ENCODE measurements at places on chromosomes 4 and X.

- DNase-seq: peak; percentile 24
Measured at GRCh38 chr4:100421361-100421978, 96.4 kb downstream of the EMCN start.

DNA sequence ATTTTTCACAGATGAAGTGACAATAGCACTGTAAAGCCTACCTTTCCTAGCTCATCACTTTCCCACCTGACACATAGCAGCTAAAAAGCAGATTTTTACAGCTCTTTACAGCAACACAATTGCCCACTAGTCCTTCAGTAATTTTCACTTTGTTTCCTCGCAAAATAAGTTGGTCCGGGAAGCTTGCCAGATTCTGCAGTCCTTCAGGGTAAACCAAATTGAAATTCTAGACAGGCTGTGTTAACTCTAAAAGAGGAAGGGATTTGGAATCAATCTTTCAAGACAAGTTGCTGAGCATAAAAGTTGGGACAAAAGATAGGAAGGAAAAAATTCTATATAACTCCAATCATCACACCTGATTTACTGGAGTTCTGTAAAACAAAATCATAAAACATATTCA is 8.7 kb downstream of the C1QTNF7 start:
- DNase-seq: no peak

GRCh38 chr4:11261066-11261850 is 167.4 kb downstream of the HS3ST1 start:
- DNase-seq: no peak

DNA sequence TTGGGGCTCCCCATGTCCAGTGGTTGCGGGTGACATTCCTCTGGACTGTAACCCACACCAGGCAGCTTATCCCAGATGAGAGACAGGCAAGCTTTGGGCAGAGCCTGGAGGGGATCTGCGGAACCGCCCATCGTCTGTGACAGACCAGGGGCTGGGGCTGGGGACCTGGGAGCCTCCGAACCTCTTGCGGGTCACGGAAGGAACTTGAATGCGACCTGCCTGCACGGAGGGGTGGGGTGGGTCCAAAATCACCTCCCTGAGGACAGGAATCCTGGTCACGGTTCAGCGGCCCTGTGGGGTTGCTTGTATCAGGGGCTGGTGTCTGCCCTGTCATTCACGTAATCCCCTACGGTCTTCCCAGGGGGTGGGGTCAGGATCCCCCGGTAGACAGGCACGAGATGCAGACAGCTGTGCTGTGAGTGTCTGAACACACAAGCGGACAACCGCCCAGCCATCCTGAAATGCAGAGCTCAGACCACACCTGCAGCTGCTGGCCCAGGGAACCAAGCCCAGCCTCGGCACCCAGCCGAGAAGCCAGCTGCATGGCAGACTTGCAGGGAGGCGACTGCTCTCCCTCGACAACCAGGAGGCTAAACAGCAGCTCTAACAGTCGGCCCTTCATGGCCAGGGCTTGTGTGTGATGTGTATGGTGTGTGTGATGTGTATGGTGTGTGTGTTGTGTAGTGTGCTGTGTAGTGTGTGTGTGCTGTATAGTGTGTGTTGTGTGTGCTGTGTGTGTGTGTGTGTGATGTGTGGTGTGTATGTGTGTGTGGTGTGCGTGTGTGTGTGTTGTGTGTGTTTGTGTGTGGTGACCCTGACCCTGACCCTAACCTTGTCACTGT is 105.9 kb upstream of the ADRA2C start:
- DNase-seq: no peak

DNA sequence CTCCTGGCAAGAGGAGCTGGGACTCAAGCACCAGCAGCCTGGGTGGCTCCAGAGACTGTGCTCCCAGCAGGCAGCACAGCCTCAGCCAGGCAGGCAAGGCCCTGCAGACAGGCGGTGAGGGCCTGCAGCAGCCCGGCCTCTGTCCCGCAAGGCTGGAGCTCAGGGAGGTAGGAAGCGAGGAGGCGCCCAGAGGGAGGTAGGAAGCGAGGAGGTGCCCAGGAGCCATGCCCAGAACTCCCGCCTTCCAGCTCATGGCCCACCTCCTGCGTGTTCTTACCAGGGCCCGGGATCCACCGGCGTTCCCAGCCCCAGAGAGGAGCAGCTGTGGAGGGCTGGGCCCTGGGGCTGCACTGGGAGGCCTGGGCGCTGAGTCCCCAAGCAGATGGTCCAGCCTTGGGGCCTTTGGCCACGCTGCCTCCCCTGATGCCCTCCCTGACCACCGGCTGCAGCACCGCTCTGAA is 133.1 kb downstream of the HMX1 start:
- no peak for DNase-seq

DNA sequence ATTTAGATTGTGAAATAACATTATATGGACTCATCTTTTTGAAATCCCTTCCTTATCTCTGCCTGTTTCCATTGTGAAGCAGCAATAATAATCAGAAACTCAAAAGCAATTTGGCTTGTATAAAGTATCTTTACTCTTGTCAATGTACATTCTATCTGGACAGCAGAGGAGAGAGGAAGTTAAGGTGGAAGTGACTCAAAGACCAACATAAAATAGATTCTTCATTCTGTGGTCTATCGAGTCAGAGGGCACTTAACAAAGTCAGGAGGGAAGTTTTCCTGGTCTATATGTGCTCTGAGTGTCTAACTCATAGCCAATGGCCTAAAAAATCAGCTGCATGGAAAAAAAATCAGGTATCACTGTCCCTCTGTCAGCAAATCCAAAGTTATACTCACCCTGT is 155.5 kb downstream of the EMCN start:
- DNase-seq: no peak

DNA sequence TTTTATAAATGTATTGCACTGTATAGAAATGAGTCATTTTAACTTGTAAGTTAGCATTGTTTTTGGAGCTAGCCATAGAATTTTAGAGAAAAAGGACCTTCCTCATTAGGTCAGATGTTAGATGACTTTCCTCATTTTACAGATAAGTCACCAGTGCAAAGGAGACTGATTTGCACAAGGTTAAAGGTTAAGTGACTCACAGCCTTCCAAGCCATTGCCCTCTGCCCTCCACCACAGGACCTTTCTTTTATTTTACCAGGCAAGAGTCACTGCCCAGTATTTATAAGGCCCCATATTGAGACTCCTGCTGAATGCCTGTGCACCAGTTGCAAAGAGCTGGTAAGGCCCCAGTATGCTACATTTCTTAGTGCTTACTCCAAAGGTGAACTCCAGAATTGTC is 4.2 kb upstream of the ABCG2 start:
- no peak for DNase-seq

DNA sequence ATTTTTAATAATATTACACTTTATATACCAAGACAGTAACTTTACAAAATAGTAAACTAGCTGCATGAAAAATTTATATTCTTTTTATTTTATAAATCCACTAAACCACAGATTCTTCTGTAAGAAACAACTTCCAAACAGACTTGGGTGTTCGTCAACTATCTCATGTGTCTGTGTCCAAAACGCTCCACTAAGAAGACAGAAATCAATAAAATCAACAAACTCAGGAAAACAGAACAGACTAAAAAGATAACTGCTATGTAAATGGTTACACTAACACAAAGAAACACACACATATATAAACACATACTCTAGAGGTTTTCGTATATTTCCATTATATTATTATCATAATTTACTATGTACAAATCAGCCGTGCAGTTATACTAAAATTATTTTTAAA is 158.4 kb downstream of the PPP3CA start:
- no peak for DNase-seq

DNA sequence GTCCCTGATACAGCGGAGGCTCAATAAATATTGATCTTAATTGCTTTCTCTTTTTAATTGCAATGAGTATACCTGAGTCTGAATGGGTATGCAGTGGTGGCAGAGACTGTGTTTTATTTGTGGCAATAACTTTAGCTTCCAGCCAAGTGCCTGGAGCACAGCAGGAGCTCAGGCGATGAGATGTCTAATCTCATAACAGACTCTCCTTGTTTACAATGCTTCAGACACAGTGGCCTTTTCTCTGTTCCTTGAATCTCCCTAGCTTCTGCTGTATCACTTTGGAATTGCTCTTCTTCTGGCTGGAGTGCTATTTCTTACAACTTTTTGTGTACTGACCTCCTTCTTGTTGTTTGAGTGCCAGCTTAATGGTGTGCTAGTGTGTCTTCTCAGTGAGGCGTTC is 91.5 kb upstream of the UNC5C start:
- no peak for DNase-seq

DNA sequence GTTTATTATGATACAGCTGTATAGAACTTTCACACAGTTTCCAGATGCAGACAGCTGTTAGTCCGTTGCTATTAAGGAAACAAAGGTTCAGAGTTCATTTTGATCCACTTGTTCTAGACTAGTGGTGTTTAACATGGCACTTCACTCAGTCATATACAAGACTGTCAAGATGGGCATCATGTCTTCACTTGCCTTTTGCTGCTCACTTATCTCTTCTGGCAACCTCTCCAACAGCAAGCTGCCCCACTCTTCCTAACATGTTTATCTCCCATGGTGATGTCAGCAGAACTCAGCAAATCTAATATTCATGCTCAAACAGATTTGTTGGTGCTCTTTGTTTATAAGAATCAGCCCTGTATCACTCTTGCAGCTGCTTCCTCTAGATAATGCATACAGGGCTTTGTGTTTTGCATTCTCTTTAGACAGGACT is 236.2 kb upstream of the HAND2 start:
- no peak for DNase-seq

DNA sequence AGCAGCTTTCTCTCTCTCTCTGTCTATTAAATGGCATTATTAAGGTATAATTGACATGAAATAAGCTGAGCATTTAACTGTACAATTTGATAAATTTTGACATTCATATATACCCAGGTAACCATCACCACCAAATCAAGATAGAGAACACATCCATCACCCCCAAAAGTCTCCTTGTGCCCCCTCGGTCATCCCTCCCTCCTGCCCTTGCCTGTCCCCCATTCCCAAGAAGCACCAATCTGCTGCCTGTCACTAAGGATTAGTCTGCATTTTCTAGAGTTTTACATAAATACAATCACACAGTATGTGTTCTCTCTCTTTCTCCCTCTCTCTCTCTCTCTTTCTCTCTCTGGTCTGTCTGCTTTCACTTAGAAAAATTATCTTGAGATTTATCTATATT is 25.0 kb upstream of the TMEM154 start:
- DNase-seq: no peak

DNA sequence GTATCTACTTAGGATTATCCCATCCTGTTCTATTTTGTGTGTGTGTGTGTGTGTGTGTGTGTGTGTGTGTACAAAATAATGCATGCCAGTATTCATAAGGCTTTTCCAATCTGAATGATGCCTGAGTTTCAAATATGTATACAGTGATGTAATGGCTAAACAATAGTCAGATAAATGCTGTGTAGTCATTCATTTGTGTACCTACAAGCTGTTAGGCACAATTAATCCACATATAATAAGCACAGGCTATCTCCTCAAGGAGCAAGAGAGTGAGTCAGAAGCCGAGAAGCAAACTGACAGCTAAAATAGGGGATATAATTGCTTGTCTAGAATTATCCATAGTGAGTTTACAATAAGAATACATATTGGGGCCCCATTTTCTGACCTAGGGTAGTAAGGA is 15.7 kb downstream of the DMD start:
- no peak for DNase-seq

GRCh38 chr4:3746701-3747580 is 19.2 kb upstream of the ADRA2C start:
- DNase-seq: no peak

GRCh38 chr4:53591372-53591892 is at the start of gene LNX1:
LNX1 (minus strand) TSS chr4:53591486; CDS start chr4:53574002, 17,484 bp downstream.
- peak; percentile 66 for DNase-seq

DNA sequence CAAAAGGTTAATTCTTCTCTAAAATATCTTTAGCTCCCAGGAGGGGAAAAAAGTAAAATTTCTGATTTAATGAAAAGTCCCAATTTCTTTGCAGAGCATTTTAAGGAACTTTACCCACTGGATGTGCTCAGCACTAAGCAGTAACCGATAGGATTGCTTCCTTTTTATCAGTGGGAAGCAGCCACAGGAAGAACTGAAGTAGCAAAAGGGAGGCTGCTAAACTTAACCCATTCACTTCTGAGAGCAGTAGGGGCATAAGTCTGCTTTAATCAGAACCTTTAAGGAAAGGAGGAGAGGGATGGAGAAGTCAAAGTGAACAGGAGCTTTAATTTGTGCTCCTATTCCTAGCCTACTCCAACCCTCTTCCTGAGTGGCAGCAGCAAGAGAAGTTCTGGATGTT is at the start of gene F8:
TSS of gene F8 (minus strand) at position 139 of the 400 bp plus-strand sequence. CDS start 171 bp downstream, outside the sequence.
- no peak for DNase-seq

DNA sequence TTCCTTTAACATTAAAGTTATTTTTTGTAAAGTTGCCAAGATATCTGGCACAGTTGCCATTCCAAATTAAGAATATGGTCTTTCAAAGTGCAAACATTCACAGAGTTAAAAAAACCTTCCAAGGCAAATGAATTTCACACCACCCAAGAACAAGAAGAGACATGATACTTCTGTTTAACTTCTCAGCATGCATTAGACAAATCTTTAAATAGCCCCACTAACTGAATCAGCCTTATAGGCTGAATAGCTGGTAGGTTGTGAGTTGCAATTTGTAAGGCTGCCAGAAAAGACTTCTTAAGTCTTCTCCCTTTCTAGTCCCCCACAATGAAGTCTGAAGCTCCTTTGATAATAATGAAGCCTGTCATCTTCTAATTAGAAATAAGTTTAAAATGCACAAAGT is 95.6 kb downstream of the MAPK10 start:
- DNase-seq: no peak

- DNase-seq: peak; percentile 4
Measured at GRCh38 chrX:118115953-118116712, 477 bp downstream of the KLHL13 start.

DNA sequence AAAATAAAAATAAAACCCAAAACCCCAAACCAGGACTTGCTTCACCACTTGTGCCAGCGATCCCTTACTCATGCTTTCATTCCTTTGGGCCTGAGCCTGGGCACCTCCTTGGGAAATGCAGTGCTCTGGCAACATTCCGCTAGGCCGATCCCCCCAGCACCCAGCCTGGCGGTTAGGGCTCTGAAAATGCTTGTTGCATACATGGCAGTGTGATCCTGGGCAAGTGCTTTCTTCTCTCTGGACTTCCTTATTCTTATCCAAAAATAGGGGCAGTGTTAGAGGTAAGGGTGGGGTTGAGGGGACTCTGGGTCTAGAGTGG is 4.6 kb downstream of the ZNF185 start:
- DNase-seq: no peak

GRCh38 chr4:147360301-147360700 is 120.6 kb upstream of the EDNRA start:
- no peak for DNase-seq

DNA sequence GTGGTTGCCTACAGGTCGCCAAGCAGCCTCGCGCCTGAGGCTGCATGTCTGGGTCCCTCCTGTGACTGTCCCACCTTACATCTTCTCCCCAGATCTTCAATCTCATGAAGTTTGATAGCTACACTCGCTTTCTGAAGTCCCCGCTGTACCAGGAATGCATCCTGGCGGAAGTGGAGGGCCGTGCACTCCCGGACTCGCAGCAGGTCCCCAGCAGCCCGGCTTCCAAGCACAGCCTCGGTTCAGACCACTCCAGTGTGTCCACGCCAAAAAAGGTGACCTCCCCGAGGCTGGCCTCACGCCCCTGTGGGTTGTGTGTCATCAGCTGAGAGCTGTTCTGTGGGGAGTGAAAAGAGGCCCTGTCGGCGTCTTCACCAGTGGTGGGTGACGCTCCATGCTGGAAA is 24.9 kb upstream of the HGFAC start:
- no peak for DNase-seq

GRCh38 chrX:53383376-53384076 is 38.9 kb downstream of the SMC1A start:
- DNase-seq: no peak
